Muscle of leg (tissue), 16 donors: ENCODE measurements at places on chromosomes 3 and 15. TPM values are rescaled to one million over a fixed set of nuclear protein-coding genes. Genes with fewer than 3 reads are reported as not detected.

PRSS50 gene
- 0.06 TPM for polyA plus RNA-seq

CALML4 gene
- polyA plus RNA-seq = 6.9 TPM

SLC28A2 gene
- polyA plus RNA-seq = not detected

A4GNT gene
- not detected for polyA plus RNA-seq

COLQ gene
- 31.2 TPM for polyA plus RNA-seq

OPA1 gene
- 30.5 TPM for polyA plus RNA-seq

ROPN1B gene
- polyA plus RNA-seq = 0.55 TPM

GRAMD2A gene
- 0.89 TPM for polyA plus RNA-seq

PAK6 gene
- 0.29 TPM for polyA plus RNA-seq

SENP8 gene
- 3.9 TPM for polyA plus RNA-seq

TMEM212 gene
- 0.20 TPM for polyA plus RNA-seq

SERINC4 gene
- polyA plus RNA-seq = not detected

CHRNA5 gene
- polyA plus RNA-seq = 1.0 TPM

DBR1 gene
- 9.5 TPM for polyA plus RNA-seq

LSM3 gene
- polyA plus RNA-seq = 13.5 TPM

P2RY14 gene
- polyA plus RNA-seq = 0.88 TPM

FBLN2 gene
- 24.4 TPM for polyA plus RNA-seq

MRAS gene
- polyA plus RNA-seq = 59.7 TPM
